Common myeloid progenitor, CD34-positive (primary cell): ENCODE measurements at places on chromosomes 2 and 18.

DNA sequence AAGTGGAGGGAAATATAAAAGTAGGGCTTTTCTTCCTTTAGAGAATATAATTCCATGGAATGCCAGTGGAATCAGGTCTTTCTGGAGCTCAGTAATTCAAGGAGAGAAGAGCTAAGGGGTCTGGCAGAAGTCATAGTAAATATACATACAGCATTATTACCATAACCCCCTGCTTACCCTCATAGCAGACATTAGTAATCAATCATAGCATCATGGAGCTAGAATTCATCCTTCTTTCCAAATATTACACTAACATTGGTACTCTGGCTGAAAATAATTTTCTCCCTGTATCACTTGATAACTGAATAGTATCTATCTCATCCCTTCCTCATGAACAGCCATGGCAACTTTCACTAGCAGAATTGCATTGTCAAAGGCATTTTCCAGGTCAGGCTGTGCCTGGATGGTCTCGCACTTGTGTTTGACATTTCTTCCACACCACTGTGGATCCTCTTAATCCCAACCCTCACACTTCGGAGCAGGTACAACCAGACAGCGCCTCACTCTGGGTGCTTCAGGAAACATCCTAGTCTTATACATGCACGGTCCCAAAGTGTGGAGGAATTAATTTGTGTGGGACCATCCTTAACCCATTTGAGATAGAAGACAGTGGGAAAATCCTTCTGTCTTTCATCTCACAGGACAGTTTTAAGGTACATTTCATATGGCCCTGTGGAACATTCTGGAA lies 84.2 kb upstream of the SEC11C start:
- DNase-seq: no peak

DNA sequence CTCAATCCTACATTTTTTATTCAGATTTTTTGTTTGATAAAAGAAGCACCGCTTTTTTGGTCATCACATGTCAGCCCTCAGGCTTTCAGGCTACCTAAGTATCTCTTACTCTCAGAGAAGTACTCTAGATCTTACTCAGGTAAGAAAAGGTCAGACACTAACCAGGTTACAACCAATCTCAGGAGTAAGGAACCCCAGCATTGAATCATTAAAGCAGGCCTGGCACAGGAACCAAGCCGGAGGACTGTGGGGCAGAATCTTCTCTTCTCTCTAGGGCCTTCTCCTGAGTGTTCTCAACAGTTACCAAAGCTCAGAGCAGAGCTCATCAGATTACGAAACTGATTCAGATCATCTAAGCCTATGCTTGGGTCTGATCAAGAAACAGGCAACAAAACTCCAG lies 28.2 kb downstream of the RBMS1 start:
- DNase-seq: no peak

DNA sequence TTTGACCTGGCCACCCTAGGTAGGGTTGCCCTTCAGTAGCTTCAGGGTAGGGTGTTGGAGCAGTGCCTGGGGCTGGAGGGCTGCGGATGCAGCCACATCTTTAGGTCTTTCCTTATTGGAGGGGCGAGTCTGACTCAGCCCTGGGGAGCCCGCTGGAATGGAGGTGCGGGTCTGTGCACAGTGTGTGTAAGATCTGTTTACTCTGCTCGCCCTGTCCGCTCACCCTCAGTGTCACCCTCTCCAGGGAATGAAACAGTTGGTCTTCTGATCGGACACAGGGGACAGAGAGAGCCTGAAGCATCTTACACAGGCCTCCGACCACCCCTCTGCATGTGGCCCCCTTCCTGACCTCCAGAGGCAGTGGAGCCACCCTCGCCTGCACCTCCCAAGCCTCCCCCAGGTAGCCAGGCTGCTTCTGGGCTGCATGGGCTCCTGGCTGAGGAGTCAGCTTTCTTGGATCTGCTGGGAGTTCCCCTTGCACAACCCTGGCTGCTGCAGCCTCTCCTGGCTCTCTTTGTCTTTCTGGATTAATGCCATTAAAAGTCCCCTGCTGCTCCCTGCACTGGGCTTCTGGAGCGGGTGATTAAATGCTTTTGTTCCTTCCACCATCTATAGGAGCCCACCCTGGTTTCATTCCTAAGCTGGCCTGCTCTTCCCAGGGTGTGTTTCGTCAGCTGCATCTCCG lies 82.6 kb downstream of the ASB1 start:
- no peak for DNase-seq

DNA sequence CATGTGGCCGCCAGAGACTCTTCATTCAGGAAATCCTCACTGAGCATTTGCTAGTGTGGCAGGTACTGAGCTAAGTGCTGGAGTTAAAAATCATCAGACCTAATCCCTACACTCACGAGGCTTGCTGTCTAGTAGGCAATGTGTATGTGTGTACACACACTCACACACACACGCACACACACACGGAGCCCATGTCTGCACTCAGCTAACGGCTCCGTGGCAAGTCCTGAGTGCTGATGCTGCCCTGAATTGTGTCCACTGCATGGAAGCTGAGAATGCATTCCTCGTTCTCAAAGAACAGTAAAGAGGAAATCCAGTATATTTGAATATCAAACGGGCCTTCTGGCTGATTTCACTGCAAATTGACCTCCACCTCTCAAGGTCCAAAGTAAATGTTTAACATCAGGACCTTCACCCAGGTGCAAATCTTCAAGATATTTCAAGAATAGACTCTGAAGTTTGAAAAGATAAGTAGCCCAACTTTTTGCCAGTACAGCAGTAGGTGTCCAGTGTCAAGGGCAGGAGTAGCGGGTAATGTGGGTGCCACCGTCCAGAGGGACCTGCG lies 136.1 kb upstream of the TTC39C start:
- DNase-seq: no peak

GRCh38 chr2:201806442-201807170 lies at the start of gene CDK15:
TSS of gene CDK15 (plus strand) at chr2:201806537. CDS start at chr2:201806665, 128 bp downstream.
- no peak for DNase-seq

GRCh38 chr2:2464643-2465042 lies 133.6 kb upstream of the MYT1L start:
- DNase-seq: no peak
